ENCODE measurements at places on chromosomes 5 and 9.
A peak's percentile ranks its signal among the peaks of the same experiment; 100 is the strongest.

- DNase-seq = no peak
Observed at GRCh38 chr9:112755016-112755427, 4.5 kb downstream of the SNX30 start.

DNA sequence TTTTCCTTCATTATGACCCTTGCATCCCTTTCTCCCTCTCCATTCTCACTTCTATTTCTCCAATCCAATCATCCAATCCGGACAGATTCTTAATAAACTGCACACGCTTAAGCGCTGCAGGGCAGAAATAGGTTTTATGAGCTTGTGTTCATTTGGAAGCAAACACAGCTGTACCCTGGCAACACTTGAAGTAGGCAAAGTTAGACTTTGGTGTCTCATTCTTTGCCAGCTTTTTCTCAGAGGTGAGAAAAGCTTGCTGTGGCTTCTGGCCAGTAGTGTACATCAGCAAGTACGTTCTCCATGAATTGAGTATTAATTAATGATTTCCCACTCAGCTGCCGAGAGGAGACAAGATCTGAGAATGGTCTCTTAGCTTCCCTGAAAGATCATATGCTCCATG is 88.5 kb downstream of the FBXO4 start:
- DNase-seq = no peak

DNA sequence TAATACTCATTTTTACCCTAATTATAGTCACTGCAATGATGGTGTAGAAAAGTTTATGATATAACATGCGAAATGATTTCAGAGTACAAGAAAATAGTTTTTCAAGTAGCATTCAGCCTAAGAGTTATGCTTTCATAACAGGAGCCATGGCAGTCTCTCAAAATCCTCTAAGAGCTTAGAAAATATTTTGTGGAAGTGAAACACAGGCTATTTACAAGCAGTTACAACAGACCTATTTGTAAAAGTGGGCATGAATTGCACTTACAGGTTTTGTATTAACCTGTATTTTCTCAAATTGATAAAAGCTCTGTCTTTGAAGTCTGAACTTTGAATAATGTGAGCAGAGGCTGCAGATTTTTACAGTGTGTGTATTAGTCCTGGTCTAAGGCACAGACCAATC is 523.3 kb downstream of the LRRC70 start:
- no peak for DNase-seq

DNA sequence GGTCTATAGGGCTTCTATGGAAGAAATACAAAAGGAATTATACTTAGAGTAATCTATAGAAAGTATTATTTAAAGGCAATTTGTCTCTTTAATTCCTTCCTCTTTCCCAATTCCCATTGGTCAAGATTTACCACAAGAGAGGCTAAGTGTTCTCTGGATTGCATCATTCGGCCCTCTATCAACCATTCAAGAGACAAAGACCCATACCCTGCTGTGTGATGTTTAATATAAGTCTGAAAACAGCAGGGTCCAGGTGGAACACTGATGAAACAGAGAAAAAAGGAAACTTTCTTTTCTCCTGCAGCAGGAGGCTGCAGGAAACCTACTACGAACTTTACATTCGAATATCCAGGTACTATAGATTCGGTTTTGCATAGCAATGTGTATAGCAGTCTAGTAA is 323.4 kb downstream of the CHSY3 start:
- DNase-seq = no peak

- DNase-seq = no peak
Observed at GRCh38 chr5:65113771-65114170, 345.0 kb downstream of the CWC27 start.

GRCh38 chr9:86941197-86941596 is 6.1 kb downstream of the GAS1 start:
- DNase-seq = no peak

GRCh38 chr9:37037503-37038301 is 3.6 kb upstream of the PAX5 start:
- peak; percentile 33 for DNase-seq

GRCh38 chr9:130987738-130988399 is 21.1 kb upstream of the LAMC3 start:
- DNase-seq = no peak

GRCh38 chr9:135414293-135414692 is 65.3 kb upstream of the PPP1R26 start:
- DNase-seq = no peak
